ENCODE measurements at places on chromosomes 12 and 14.

DNA sequence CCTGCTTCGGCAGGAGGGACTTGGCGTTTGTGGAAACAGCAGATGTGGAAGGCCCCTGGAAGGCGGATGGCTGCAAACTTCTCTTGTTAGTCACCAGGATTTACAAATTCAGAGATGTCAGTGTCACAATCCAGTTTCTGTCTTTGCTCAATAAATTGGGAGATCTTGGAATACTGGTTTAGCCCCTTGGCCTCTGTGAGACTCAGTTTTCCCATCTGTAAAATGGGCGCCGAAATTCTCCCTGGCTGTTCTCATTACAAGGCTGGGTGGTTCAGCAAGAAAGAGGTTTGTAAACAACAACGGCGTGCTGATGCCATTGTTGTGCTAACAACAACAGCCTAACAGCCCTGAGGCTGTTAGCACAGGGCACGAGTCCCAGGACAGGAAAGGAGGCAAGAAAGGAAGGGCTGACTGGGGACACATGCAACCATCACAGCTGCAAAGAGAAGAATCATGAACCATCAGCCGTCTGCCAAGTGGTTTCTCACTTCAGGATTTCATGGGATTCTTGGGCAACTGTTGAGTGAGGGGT is 127.5 kb downstream of the AACS start:
- no peak for DNase-seq

GRCh38 chr14:29735459-29735858 is 192.2 kb downstream of the PRKD1 start:
- DNase-seq, result no peak

DNA sequence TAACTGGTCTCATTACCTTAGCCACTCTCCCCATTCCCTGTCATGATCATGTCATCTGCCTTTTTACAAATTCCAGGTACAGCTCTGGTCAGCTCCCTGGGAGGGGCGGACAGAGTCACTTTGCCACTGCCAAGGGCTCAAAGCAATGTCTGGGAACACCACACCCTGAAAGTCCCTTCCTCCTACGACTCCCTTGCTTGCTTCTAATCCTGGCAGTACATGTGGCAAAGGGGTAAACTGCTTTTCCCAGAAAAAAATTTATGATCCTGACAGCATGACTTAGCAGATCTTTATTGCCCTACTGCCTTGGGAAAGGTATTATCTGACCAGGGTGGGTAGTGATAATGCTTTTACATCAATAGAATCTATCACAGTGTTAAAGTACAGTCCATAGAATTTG is 376.0 kb upstream of the PDE3A start:
- no peak for DNase-seq

DNA sequence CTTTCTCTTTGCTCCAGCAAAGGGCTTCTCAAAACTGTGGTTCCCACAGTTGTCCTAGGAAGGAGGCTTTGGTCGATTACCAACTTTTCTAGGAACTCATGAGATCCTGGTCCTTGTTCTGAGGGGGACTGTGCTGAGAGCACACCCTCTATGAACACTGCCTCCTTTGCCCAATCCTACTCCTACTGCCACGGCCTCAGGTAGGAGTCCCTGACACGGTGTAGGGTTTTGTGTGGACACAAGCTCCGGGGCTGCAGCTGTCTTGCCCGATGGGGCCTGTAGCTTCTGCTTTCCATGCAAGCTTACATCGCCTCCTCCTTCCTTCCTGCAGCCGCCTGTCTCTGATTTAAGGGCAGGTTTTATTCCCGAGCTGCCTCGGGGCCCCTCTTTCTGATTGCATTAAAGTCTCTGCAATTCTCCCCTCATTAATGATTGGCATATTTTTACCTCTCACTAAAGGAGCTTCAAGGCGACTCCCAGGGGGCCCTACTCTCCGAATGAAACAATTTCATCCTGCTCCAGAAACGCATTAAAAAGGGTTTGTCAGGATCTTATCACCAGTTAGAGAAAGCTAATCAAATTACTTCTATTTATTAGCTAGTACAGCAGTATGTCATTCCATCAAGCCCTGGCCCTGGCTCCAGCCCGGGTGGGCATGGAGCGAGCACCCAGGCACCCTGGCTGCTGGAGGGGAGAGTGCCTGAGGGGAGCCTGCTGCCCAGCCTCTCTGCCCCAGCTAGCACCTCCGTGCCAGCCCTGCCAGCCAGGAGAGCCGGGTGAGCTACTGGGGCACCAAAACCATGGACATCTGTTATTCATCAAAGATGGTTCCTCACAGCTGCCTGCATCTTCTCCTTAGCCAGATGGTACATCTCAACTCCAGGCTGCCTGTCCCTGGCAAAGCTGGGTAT is 38.0 kb upstream of the ESRRB start:
- DNase-seq, result no peak

- DNase-seq, result no peak
These were observed 28.4 kb downstream of the PTPN11 start for GRCh38 chr12:112447106-112447505.

DNA sequence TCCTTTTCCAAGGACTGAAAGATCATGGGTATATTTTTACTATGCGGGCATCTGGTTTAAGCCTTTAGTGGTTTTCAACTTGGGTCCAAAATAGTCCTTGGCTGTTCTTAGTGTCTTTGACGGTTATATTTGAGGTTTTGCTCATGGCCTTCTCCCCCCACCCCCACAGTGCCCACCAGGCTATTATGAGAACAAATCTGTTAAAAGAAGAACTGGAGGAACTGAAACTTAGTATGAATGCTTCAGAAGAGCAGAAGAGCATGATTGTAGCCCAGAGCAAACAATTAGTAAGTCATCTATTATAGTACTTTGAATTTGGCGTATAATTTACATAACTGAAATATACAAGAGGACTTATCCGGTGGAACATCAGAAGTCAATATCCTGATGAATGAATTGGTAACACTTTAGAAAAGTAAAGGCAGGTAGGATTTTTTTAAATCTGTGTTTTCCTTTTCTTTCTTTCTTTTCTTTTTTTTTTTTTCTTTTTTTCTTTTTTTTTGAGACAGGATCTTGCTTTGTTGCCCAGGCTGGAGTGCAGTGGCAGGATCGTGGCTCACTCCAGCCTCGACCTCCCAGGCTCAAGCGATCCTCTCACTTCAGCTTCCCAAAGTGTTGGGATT is 71.8 kb upstream of the BCAT1 start:
- no peak for DNase-seq

- DNase-seq, result peak; percentile 77
These were observed 82.3 kb downstream of the DDX51 start for GRCh38 chr12:132061641-132062430.

GRCh38 chr14:96307434-96307833 is 51.4 kb downstream of the BDKRB1 start:
- DNase-seq, result no peak

GRCh38 chr12:10708862-10709261 is 14.3 kb downstream of the YBX3 start:
- DNase-seq, result no peak

DNA sequence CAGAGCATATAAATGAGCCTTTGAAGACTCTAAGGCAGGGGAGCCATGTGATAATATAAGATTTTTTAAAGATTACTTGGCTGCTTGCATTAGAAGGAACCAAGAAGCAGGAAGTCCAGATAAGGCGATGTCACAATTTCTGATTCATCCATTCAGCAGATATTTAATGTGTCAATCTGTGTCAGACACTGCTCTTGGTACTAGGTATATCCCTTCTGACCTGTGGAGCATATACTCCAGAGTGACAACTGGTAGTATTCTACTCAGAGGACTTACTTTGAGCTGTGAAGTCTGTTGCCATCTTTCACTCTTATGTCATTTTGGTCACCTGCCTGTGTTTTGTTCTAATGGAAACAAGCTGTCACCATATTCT is 10.7 kb downstream of the EID3 start:
- no peak for DNase-seq

- DNase-seq, result no peak
These were observed 6.4 kb upstream of the RAB21 start for GRCh38 chr12:71748081-71748850.

DNA sequence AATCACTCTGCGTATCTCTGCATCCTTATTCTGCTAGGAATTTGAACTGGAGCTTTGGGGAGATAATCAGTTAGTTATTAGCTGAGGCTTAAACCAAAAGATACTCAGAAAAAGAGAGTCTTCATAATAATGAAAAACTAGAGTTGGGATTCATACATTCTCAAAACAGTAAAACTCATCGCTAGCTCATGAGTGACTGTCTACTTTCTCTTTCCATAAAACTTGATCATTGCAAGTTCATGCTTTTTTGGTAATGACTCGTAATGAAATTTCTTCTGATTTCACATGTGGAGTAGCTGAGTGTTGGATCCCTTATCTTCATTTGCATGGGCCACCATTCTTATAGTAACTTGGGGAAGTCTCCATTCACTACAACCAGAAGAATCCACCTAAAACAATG is 397.7 kb downstream of the PDZRN4 start:
- no peak for DNase-seq

- no peak for DNase-seq
These were observed 100.0 kb upstream of the HECTD1 start for GRCh38 chr14:31307618-31308017.

DNA sequence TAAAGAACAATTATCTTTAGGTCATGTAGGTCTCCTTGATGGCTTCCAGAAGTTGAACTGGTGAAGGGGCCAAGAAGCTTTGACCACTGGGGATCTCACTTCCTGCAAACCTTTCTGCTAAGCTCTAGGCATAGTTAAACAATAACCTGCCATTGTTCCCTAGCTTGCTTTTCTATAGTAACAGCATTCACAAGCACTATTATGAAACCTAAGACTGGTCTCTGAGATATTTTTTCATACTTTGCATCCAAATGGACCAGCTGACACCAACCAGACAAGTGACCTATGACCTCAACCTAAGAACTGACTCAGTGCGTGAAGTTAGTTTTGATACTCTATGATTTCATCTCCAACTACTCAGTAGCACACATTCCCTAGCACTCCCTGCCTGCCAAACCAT is 129.1 kb downstream of the PTPRB start:
- DNase-seq, result no peak

- DNase-seq, result peak; percentile 39
These were observed 167.5 kb upstream of the PRICKLE1 start for GRCh38 chr12:42756841-42757623.

- DNase-seq, result no peak
These were observed 139.0 kb downstream of the SMOC1 start for GRCh38 chr14:70018230-70018629.

- peak; percentile 64 for DNase-seq
These were observed at the start of gene RHOF for GRCh38 chr12:121793440-121793837. RHOF (minus strand) TSS chr12:121793688; CDS start chr12:121793633, 55 bp downstream.

- peak; percentile 27 for DNase-seq
These were observed 73.8 kb downstream of the KIAA0586 start for GRCh38 chr14:58501214-58501816.

- no peak for DNase-seq
These were observed 176.0 kb downstream of the CHST11 start for GRCh38 chr12:104632724-104633201.

- DNase-seq, result no peak
These were observed 10.9 kb upstream of the TAC3 start for GRCh38 chr12:57027011-57027804.
